Suppressor macrophage (primary cell): ENCODE measurements at places on chromosomes 5 and 9.

GRCh38 chr9:136225748-136226679 lies 19.6 kb downstream of the QSOX2 start:
- peak; percentile 44 for DNase-seq

DNA sequence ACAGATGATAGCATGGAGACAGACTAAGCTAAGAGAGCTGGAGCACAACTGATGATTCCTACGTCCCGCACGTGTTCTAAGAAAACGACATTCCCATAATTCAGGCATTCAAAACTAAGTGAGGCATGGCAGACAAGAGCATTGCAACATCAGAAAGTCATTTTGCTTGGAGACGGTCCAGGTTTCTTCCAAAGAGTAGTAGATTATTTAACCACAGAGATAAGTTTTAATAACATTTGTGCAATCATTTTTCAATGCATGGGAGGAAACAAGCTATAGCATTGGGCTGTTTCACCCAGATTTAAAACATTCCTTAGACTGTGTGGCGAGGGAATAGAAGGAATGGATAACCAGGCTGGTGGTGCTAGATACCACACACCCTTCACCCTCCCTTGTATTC lies 117.2 kb downstream of the APBA1 start:
- no peak for DNase-seq

- peak; percentile 59 for DNase-seq
Measured at GRCh38 chr5:142777850-142778249, 7.7 kb downstream of the ARHGAP26 start.

DNA sequence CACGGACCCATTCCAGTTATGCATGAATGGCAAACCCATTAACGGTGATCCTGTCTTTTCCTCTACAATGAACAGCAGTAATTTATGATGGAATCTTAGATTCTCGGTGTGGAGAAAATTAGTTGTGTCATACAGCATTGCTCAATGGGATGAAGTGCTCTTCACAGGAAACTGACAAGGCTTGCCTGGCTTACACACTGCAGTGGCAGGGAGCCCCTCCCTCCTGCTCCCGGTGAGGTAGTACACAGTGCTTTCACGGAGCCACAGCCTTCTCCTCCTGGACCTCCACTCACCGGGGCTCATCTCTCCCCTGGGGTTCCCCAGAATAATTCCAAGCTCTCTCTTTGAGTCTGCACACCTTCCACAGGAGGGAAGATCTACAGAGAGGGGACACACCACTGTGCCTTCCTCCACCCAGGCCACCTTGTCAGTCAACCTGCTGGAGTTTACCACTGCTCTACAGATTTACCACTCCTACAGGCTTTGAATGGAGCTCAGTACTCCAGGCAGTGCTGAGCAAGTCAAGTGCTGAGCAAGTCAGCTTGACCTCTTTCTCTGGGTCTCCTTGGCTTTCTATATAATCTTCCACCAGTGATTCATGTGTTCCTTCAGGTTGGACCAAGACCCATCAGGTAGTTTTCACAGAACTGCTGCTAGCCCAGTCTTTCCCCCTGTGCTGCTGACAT lies 59.1 kb upstream of the TBC1D2 start:
- DNase-seq = peak; percentile 53

GRCh38 chr5:67773411-67774266 lies 441.9 kb upstream of the PIK3R1 start:
- no peak for DNase-seq

- DNase-seq = no peak
Measured at GRCh38 chr5:76622973-76623596, at the start of gene F2RL2. Gene F2RL2 (minus strand): TSS chr5:76623403. CDS start chr5:76623230, 173 bp downstream.

GRCh38 chr5:77066823-77067442 lies 20.2 kb downstream of the ZBED3 start:
- DNase-seq = peak; percentile 39
